ENCODE measurements at places on chromosomes 1 and 21.

DNA sequence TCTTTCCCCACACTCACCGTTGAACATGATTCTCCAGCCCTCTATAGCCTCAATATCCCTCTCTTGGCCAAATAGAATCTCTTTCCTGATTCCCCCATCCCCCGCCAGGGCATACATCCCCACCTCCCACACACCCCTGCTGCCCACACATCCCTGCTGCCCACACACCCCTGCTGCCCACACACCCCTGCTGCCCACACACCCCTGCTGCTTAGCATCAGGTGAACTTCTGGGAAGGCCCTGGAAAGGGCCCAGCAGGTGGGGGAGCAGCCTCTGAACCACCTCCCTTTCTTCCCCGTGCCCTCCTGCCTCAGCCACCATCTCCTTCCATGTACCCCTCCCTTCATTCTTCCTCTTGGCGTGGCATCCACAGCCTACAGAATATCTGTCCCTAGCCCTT is 15.9 kb upstream of the IFNLR1 start:
- no peak for DNase-seq

DNA sequence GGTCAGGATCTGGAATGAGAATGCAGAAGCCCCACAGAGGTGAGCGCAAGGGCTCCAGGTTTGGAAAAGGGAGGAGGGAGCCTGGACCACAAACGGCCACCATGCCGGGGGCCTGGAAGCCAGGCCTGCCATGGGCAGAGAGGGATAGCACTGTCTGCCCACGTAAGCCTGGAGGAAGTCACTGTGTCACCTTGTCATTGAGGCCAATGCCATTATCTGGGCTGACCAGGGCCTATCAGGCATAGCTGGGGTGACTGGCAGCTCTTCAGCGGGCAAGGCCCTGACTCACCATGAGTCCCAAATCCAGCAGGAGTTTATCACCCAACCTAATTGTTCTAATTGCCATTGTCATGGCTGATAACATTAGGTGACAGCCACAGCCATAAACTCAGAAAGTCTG is 84.6 kb downstream of the MATN1 start:
- no peak for DNase-seq

- no peak for DNase-seq
Observed at GRCh38 chr1:240413732-240414131, 198.2 kb downstream of the GREM2 start.

- DNase-seq, result no peak
Observed at GRCh38 chr1:150127868-150128267, 21.8 kb upstream of the PLEKHO1 start.

DNA sequence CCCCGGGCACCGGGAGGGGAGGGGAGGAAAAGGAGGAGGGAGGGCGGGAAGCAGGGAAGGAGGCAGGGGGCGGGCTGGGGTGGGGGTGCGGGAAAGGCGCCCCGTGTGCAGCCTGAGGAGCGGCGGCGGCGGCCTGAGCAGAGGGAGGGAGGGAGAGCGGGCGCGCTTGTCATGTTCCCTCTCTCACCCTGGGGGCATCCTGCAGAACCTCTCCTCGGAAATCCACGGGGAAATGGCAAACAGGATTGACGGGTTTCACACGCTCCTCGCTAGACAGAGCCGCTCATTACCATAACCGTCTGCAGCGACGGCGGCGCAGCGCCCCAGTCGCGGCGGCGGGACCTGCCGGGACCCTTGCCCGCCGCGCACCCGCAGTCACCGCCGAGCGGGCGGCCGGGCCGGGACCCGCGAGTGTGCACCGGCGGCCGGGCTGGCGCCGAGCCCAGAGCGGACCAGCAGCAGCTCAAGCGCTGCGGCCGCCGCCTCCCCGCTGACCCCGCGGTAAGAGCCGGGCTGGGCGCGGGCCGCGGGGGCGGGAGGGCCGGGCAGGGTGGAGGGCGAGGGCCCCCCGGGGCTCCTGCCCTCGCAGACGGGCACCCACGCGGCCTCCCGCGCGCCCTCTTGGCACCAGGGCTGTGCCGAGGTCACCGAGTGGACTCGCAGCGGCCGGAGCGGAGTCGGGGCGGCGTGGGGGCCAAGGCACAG is at the start of gene SERTAD4:
Gene SERTAD4, plus strand, starts transcription at position 286 of the 705 bp plus-strand sequence. CDS start 5,165 bp downstream, outside the sequence.
- peak; percentile 39 for DNase-seq

DNA sequence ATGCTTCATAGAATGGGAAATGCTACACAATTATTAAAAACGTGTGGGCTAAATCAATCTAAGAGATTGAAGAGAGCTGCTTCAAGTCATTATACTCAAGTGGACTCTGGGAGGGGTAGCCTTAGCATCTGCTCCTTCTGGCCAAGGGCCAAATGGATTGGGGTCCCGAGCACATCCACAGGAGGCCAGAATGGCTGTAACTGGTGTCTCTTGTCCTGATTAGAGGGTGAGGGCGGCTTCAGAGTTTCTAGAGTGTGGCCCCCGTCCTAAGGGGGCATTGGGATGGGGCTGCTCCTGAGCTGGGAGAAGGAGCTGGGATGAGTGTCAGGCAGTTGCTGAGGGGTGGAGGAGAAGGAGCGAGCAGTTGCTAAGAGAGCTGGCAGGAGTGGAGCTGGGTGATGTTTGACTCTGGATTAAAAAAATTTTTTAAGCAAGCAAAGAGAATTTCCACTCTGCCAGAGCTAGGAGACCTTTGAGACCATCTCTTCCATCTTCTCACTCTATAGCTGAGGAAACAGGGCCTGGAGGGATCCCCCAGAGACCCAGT is 71.3 kb upstream of the TLR5 start:
- no peak for DNase-seq
